Naive B cell (primary cell): ENCODE measurements at places on chromosomes 5 and 9.

- no peak for DNase-seq
- peaks cover 6% of the 10 kb centered on the region for H3K27me3 ChIP-seq
- H3K27ac ChIP-seq = no peak overlapping the region
- no peaks in the 10 kb centered on the region for H3K36me3 ChIP-seq
- no peak overlapping the region for H3K4me3 ChIP-seq
Measured at GRCh38 chr5:178536541-178537466, 53.4 kb downstream of the COL23A1 start.

DNA sequence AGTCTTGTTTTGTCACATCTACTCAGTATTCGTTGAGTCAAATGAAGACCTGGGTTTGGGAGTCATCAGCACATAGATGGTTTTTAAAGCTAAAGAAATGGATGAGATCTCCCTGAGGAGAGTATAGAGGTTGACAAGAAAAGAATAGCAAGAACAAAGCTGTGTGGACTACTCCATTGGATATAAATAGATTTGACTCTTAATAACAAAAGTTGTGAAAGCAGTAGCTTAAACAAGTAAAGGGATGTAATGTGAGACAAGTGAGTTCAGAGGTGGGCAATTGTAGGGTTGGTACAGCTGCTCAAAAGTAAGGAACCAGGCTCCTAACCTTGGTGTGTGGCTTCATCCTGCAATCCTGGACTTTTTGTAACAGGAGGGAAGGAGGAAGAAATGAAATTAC, 49.3 kb downstream of the CSNK1G3 start:
- DNase-seq = no peak
- no peaks in the 10 kb centered on the region for H3K27me3 ChIP-seq
- no peak overlapping the region for H3K27ac ChIP-seq
- peaks cover 16% of the 10 kb centered on the region for H3K36me3 ChIP-seq
- no peak overlapping the region for H3K4me3 ChIP-seq

DNA sequence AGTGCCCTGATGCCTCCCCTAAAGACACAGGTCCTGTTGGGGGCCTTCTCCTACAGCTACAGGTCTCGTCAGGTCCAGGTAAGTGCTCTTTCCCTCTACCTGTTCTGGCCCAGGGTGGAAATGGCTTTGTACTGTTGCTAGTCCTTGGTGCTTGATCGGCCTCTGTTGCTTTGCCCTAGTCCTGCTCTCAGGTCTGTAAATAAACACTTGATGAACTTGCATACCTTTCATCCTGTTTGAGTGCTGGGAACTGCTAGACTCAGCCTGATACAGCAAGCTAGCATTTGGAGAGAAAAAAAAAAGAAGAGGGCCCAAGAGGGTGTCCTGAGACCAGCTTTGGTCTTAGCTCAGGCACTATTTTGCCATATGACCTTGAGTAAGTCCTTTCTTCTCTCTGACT, 21.8 kb upstream of the ZNF618 start:
- H3K36me3 ChIP-seq = peaks cover 14% of the 10 kb centered on the region
- no peak overlapping the region for H3K27ac ChIP-seq
- H3K4me1 ChIP-seq = no peaks in the 10 kb centered on the region
- H3K4me3 ChIP-seq = no peak overlapping the region

GRCh38 chr5:14305045-14305444, 161.9 kb downstream of the TRIO start:
- H3K27ac ChIP-seq = no peak overlapping the region
- peaks cover 57% of the 10 kb centered on the region for H3K36me3 ChIP-seq

- no peak overlapping the region for H3K27ac ChIP-seq
- no peaks in the 10 kb centered on the region for H3K4me1 ChIP-seq
- H3K36me3 ChIP-seq = peaks cover 19% of the 10 kb centered on the region
- no peak overlapping the region for H3K4me3 ChIP-seq
Measured at GRCh38 chr5:42321785-42322184, 101.5 kb upstream of the GHR start.

DNA sequence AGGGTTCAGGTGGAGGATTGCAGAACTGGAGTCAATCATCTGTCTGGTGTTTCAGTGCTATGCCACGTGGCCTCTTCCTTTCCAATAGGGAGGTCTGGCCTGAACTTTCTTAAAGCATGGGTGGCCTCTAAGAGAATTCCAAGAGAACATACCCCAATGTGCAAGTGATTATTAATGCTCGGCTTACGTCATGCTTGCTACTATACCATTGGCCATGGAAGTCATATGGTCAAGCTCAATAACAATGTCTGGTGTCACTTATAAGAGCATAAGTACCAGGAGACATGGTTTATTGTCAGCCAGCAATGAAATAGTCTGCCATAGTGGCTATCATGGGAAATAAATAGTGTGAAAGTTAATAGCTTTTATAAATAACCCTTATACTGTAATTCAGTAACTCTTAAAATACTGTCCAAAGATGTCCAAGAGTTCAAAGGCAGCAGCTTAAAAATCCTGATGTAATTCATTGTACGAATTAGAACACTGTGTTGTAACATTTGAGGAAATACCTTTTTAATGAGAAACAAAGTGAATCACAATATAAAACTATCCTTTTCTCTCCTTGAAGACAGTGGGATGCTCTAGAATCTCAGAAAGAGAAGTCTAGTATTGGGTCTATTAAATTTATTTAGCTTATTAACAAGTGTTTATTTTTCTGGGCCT, 355.4 kb upstream of the PRR16 start:
- no peaks in the 10 kb centered on the region for H3K4me1 ChIP-seq
- H3K27ac ChIP-seq = no peak overlapping the region
- H3K27me3 ChIP-seq = peaks cover 4% of the 10 kb centered on the region

- H3K27ac ChIP-seq = no peak overlapping the region
- peaks cover 11% of the 10 kb centered on the region for H3K36me3 ChIP-seq
- H3K4me3 ChIP-seq = no peak overlapping the region
- H3K4me1 ChIP-seq = no peaks in the 10 kb centered on the region
Measured at GRCh38 chr5:149767281-149767550, 37.1 kb downstream of the PPARGC1B start.

GRCh38 chr5:104178829-104179456, 616.4 kb upstream of the NUDT12 start:
- no peak overlapping the region for H3K27ac ChIP-seq
- no peaks in the 10 kb centered on the region for H3K4me1 ChIP-seq
- no peak for DNase-seq
- H3K4me3 ChIP-seq = no peak overlapping the region
- H3K36me3 ChIP-seq = no peaks in the 10 kb centered on the region

- no peak overlapping the region for H3K27ac ChIP-seq
- H3K27me3 ChIP-seq = no peaks in the 10 kb centered on the region
- H3K4me1 ChIP-seq = no peaks in the 10 kb centered on the region
- no peaks in the 10 kb centered on the region for H3K36me3 ChIP-seq
- DNase-seq = no peak
Measured at GRCh38 chr9:8382266-8382665, 582.7 kb upstream of the DMAC1 start.

DNA sequence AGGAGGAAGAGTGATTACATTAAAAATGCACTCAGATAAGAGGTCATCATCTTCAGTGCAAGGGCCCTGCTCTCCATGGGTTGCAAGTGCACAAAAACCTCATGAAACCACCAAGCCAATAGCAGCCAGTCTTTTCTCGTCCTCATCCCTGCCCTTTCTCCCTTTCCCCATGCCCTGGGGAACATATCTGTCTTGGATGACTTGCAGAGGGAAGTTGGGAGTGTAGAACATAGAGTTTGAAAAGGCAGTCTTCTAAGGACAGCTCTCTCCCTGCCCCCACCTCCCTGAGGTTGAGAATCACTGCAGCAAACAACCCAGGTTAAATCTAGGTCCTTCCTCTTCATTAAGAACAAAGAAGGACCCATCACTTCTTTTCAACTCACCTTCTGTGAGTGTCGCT, 22.0 kb downstream of the DDX31 start:
- no peaks in the 10 kb centered on the region for H3K4me1 ChIP-seq
- no peaks in the 10 kb centered on the region for H3K27me3 ChIP-seq
- peaks cover 29% of the 10 kb centered on the region for H3K36me3 ChIP-seq
- H3K27ac ChIP-seq = no peak overlapping the region
- no peak overlapping the region for H3K4me3 ChIP-seq
- no peak for DNase-seq

DNA sequence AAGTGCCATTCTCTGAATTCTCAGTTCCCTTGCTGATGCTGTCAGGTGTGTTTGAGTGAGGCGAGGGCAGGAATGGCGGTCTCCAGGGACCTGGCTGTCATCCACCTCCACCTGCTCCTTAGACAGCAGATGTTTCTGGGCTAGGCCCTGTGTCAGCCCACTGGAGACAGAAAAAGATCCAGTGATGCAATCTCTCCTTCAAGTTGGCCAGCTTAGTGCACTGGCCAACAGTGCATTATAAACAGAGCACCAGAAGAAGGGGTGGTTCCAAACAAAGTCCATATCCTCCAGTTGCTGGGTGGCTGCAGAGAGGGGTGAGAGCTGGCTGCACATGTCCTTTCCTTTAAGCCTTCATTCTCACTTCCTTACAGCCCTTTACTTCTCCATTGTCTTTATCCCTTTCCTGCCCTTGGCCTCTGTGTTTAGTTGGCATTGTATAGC, 26.5 kb downstream of the NANS start:
- H3K36me3 ChIP-seq = peaks cover 3% of the 10 kb centered on the region
- no peak overlapping the region for H3K4me3 ChIP-seq
- DNase-seq = no peak
- H3K4me1 ChIP-seq = peaks cover 23% of the 10 kb centered on the region
- peak overlapping the region; percentile 69 for H3K27ac ChIP-seq
- no peaks in the 10 kb centered on the region for H3K27me3 ChIP-seq

- H3K4me3 ChIP-seq = no peak overlapping the region
- H3K27ac ChIP-seq = no peak overlapping the region
- no peaks in the 10 kb centered on the region for H3K36me3 ChIP-seq
- DNase-seq = no peak
- H3K27me3 ChIP-seq = peaks cover 9% of the 10 kb centered on the region
- H3K4me1 ChIP-seq = no peaks in the 10 kb centered on the region
Measured at GRCh38 chr5:170519549-170519948, 15.7 kb downstream of the KCNIP1 start.
